Activated T-cell treated with anti-CD3 and anti-CD28 coated beads for 48 hours (primary cell): ENCODE measurements at places on chromosomes 12 and 14.

GRCh38 chr14:34596891-34597290 is 33.1 kb downstream of the SNX6 start:
- DNase-seq: no peak

DNA sequence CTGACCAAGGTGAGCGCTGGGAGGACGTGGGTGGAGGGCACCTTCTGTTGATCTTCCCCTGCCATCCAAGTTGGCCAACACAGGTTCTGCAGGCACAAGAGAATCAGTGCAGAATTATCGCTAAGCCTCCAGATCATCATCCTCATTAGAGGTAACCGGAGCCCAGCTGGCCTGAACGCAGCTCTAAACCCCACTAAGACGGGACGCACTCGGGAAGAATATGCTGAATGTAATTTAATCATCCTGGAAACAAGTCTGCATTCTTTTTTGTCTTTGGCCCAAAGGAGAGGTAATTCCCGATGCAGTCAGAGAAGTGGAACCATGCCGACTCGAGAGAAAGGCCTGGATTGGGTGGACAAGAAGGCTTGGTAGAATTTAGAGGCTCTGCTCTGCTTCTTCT is 111.0 kb upstream of the GSC start:
- DNase-seq: no peak

GRCh38 chr12:129245769-129246168 is 392.5 kb downstream of the GLT1D1 start:
- DNase-seq: no peak

DNA sequence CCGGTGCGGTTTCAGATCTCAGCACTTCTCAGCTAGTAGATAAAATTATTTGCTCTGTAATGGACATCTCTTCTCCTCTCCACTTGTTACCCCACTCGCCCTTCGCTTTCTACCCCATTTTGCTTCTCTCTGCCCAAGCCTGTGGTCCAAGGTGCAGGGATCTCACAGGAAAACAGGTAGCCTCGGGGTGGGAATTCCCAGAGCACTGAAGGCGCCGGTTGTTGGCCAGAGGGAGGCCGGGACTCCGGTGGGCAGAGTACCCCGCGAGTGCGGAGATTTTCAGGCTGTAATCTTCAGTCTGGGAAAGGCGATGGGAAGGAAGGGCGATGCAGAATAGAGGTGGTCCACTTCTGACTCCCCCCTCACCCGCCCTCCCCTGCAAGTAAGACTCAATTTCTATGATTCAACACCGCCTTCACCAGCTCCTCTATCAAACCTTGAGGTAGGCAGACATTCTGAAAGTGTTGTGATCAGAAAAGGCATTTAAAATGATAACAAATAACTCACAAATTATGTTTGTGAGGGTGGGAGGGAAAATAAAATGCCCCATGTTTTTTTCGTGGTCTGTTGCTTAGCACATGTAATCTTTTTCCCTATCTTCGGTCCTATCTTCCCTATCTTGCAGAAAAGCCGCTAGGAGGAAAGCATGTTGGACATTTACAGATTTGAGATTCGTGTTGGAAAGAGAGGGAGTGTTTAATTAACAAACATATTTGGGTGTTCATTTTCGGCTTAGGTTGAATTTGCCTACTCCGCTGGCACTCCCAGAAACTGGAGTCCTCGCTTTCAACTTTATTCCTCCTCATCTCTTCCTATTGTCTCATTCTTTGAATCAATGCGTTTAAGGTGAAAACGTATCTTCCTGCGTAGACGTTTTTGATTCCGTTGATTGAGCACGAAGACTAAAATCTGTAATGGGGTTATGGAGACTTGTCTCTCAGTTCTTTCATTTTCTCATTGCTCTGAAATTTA is 8.5 kb downstream of the FOXG1 start:
- no peak for DNase-seq

DNA sequence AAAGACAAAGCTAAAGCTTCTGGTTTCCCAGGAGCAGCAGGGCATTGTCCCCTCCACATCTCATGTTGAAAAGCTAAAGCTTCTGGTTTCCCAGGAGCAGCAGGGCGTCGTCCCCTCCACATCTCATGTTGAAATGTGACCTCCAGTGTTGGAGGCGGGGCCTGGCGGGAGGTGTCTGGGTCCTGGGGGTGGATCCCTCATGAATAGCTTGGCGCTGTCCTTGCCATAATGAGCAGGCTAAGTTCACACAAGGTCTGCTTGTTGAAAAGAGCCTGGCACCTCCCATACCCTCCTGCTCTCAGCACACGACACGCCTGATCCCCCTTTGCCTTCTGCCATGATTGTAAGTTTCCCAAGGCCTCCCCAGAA is 123.7 kb downstream of the PIWIL1 start:
- DNase-seq: no peak

GRCh38 chr12:116697305-116697704 is 40.6 kb downstream of the SPRING1 start:
- DNase-seq: no peak

DNA sequence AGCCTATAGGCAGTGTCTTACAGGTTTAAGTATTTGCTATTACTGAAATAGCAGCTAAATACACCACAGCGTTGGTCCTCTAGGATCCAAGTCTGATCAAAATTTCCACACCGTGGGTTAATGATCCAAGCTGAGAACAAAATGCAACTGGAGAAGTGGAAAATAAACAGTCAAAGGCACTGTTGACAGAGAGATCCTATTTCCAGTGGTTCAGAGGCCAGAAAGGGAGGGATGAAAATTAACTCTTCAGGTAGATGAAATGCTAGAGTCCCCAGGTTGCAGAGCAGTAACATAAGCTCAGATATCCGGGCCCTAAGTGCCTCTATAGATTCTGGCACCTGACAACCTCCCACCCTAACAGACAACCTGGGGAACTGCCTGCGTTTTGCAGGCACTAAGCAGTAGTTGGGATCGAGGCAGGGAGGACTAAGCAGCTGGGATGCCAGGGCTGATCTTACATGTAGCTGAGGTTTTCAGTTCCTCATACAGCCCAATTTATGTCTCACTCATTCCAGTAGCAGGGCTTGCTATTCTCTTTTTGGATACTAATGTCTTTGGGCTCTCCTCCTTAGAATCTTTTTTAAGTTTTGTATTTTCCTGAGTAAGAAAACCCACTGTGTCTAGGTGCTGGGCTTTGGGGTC is 42.7 kb upstream of the CRACR2A start:
- no peak for DNase-seq
